ENCODE measurements at places on chromosomes 5 and 9.

GRCh38 chr5:92694067-92694466 is 887.0 kb downstream of the NR2F1-AS1 start:
- DNase-seq = no peak

DNA sequence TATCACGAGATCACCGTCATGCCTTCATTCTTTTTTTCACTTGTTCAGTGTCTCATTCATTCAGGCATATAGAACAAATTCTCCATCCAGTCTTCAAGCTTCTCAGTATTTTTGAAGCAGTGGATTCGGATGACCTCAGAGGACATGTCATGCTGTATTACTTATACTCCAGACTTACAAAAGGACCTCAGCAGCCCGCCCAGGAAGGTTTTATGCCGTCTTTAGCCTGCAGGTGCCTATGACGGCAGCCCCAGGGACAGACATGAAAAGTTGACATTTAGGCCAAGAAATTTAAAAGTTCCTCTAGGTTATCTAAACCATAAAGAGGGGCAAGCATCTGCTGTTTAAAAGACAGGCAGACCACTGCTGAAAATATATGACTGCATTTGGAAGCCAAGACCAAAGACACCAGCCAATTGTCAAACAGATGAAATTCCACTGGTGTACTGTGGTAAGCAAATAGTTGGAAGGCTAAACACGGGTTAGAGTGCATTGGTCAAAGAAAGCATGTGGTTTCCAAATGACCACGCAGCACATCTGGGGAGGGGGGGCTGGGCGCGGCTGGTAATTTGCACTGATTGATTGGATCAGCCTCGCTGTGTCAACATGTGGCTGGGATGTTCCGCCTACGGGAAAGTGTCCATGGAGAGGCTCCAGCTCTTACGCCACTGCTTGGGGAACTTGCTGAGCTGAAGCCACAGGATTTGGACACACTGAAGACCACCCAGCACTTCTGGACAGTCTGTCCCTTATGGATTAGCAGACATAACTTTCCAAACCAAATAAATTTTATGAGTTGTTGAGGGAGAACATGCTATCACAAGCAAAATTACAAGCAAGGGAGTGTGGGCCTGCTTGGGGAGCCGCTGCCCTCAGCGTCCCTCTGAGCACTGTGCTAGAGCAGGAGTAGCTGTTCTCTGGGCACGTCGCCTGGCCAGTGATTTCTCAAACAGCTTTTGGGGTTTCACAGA is 173.6 kb downstream of the FANCC start:
- no peak for DNase-seq

- no peak for DNase-seq
Observed at GRCh38 chr5:15388866-15389265, 111.1 kb upstream of the FBXL7 start.

GRCh38 chr9:111525056-111525977 is at the start of gene ZNF483:
ZNF483 (plus strand) TSS chr9:111525179; CDS start chr9:111527396, 2,217 bp downstream.
- peak; percentile 89 for DNase-seq

DNA sequence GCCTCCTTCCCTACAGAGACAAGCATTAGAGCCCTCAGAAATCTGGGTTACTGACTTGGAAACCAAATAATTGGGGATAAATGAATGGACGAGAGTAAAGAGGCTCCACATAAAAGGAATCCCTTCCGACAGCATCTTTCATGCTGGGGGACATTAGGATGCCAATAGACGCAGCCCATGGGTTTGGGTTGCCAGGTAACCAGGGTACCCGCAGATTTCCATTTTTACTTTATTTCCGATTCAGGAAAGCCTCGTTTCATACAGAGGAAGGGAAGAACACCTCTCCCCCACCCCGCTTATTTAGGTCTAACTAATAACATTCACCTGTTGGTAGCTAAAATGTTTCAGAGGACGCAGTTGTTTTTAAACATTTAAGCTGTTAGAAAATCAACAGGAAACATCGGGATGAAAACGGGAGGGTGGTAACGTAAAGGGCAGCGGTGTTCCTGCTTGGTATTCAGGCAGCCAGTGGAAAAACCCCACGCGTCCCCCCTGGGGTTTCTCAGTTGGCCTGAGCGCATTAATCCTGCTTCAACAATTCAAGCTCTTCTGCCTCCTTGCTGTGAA is 179.5 kb downstream of the YTHDC2 start:
- DNase-seq = no peak

DNA sequence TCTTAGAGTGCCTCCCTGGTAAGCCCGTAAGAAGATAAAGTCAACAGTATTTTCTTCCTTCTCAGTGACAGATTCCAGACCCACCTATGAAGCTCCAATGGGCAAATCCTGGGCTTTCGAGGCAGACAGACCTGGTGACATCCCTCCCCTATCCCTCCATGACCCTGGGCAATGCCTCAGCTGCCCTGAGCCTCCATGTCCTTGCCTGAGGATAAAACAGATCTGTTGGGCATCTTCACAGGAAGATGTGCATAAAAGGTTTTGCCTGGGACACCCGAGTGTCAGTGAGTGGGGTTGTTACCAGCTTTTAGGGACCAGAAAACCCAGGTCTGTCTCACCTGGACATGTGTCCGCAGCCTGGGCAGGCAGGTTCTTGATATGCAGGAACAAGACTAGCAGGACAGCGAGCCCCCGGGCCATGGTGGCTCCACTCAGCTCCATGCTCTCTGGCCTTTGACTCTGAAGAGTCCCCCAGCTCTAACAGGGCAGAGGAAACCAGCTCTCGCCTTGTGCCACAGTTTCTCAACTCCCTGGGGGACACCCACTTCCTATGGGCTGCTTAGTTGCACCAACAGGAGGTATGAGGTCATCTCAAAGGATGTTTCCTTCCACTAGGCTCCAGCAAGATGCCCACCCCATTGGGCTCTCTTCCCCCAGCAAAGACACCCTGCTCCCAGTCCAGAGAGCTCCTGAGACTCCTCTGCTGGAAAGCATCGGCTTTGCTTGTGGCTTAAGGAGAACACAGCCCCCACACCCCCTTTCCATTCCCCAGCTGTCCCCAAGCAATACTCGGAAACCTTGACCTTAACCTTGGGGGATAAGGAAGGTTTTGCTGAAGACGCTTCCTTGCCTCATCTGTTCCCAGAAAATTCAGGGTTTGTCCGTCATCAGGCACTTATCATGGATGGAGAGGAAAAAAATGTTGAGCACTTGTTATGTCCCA is at the start of gene FCN1:
Gene FCN1 (minus strand): TSS at position 482 of the 943 bp plus-strand sequence. CDS start 41 bp downstream, at position 441.
- no peak for DNase-seq

GRCh38 chr9:137053944-137054931 is at the start of gene ENTPD2:
ENTPD2 (minus strand) TSS chr9:137054061; CDS start chr9:137053997, 64 bp downstream.
- DNase-seq = no peak

GRCh38 chr5:140925806-140926442 is at the start of gene PCDHAC1:
PCDHAC1 (plus strand) TSS chr5:140926299; CDS start chr5:140926893, 594 bp downstream.
- DNase-seq = peak; percentile 84

DNA sequence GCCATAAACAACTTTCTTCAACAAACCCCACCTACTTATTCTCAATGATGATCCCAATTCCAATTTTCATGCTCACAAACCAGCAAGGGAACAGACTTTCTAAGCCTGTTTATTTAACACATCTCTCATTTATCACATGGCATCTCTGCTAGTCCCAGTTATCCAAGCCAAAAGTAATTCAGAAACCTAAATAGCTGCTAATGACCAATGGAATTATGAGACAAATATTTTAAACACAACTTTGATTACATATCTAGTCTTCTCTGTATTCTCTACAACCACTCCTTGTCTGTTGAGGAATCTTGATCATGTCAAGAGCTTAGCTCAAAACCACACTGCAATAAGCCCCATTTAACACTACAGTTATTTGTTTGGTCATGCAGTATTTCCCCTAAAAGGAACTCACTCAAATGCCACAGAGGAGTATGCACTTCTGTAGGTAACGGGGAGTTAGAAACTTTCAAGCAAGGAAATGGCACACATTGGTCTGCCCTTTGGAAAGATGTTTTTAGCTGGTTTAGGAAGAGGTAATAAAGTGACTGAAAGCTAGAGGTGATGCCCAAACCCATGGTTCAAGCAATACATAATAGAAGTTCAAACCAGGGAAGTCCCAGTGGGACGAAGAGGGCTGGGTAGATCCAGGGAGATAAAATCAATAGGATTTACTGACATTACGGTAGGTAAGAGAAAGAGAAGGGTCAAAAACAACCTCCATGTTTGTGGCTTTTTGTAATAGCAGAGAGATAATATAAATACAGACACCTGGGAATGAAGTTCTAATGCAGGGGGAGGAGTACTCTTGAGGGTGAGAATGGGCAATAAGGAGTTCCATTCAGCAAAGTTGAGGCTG is 42.1 kb upstream of the HTR4 start:
- DNase-seq = no peak

GRCh38 chr5:156936972-156937371 is 26.1 kb downstream of the TIMD4 start:
- no peak for DNase-seq

DNA sequence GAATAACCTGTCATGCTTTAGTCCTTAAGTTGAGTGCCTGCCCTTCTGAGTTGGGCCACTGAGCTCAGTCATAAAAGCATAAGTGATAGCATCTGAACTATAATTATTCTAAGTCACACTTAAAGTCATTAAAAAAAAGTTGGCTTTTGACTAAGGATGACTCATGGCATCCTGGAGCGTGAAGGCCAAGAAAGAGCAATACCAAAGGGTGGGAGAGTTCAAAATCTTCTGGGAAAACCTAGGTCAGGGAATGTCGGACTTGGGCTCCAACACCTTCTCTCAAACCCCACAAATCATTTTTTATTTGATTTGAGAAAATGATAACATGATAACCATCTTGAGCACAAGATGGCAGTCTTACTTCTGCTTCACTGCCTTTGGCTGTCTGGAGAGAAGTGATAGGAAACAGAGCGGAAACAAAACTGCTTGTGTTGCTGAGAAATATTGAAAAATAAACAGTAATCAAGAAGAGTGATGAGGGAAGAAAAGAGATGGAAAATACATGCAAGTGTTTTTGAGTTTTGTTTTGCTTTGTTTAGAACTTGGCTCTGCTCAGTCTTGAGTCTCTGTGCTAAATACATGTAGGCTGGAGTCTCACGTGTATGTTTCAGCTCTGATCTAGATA is 16.9 kb upstream of the NTRK2 start:
- no peak for DNase-seq

GRCh38 chr5:72584466-72584865 is 77.3 kb upstream of the ZNF366 start:
- DNase-seq = no peak

- no peak for DNase-seq
Observed at GRCh38 chr5:58274191-58274590, 185.7 kb downstream of the PLK2 start.

GRCh38 chr5:75395277-75395676 is 58.3 kb downstream of the HMGCR start:
- DNase-seq = no peak

GRCh38 chr9:16659096-16659495 is 211.4 kb downstream of the BNC2 start:
- no peak for DNase-seq

DNA sequence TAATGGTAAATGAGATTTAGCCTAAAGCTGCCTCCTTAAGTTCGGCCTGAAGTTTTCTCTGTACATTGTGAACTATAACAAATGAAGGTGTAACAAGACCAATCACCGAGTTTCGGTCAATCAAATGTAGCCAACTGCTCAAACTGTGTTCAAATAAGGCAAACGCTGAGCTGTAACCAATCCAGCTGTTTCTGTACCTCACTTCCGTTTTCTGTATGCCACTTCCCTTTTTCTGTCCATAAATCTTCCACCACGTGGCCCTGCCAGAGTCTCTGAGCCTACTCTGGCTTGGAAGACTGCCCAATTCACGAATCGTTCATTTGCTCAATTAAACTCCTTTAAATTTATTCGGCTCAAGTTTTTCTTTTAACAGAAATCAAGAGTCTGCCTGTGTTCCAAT is 193.5 kb upstream of the KLF9 start:
- no peak for DNase-seq

DNA sequence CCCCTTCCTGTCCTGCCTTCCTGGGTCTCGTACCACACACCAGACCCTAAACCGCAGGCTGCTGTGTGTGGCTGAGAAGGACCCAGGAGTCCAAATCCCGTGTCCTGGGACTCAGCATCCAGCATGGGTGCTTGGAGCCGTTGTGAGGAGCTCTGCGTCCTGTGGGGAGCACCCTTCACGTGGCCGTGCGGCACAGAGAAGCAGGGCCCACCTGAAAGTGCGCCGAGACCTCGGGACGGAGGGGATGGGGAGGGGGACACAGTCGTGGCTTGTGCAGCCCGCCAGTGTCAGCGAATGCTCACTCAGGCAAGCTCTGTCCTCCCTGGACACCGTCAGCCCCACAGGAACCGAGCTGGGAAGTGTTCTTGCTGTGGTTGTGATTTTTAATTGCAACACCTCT is 244.6 kb downstream of the CACNA1B start:
- no peak for DNase-seq

DNA sequence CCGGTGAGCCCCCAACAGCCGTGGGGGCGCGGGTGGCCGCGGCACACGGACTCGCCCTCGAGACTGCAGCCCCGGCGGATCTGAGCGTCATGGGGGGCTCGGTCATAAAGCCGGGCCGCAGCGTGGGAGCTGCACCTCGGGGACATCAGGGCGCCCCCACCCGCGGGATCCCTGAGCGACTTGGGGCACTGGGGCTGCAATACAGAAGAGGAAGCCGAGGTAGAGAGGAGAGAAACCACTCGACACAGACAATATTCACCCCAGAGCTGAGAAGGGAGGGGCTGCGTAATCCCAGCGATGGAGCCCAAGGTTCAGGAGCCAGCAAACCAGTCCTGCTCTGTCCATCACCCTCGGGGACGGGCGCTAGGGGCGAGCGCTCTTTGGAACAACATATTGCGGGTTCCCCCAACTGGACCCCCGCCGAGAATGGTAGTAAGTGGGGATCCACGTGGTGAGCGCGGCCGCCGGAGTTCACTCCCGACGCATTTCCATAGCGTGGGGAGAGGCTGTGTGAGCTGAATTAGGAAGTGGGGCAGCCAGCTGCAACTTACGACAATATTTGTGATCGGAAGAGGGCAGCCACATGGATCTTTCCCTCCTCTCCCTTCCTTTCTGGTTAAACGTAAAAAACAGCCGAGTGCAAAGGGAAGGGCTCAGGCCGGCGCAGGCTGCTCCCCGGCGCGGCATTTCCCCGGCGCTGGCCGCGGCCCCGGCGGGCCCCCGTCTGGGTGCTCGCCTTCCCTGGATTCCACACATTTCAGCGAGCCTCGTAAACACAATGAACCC is 9.9 kb downstream of the PTCH1 start:
- DNase-seq = peak; percentile 8

DNA sequence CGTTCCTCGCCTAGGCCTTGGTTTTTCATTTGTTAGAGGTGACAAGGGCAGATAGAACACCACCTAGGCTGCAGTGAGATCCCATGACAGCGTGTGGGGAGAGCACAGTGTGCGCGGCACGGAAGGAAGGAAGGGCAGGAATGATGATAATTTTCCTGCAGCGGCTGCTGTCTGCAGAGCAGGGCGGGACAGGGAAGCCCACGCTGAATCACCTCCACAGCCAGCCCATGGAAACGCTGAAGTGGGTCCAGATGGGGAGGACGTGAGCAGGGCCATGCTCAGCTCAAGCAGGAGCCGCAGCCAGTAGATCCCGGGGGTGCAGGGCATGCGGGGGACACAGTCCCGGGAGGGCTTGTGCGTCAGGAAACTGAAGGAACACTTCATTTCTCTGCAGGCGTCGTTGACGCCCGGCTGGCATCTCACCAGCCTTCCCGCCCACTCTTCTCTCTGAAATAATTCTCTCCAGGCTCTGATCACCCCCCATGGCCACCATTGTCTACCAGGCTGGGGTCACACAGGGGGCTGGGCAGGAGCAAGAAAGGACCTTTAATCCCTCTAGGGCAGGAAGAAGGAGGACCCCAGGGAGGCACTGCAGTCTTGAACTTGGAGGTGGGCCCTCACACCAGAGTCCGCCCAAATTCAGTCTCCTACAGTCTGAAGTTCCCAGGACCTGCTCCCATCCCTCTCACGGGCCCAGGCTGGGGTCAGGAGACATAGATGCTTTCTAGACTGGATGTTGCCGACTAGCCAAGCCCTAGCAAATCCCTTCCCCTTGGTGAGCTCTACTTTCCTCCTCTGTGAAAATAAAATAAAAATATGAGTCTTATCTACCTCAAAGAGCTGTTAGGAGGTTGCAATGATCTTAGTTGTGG is 20.9 kb upstream of the SYNPO start:
- DNase-seq = no peak
